ENCODE measurements at places on chromosomes 13 and 19.

DNA sequence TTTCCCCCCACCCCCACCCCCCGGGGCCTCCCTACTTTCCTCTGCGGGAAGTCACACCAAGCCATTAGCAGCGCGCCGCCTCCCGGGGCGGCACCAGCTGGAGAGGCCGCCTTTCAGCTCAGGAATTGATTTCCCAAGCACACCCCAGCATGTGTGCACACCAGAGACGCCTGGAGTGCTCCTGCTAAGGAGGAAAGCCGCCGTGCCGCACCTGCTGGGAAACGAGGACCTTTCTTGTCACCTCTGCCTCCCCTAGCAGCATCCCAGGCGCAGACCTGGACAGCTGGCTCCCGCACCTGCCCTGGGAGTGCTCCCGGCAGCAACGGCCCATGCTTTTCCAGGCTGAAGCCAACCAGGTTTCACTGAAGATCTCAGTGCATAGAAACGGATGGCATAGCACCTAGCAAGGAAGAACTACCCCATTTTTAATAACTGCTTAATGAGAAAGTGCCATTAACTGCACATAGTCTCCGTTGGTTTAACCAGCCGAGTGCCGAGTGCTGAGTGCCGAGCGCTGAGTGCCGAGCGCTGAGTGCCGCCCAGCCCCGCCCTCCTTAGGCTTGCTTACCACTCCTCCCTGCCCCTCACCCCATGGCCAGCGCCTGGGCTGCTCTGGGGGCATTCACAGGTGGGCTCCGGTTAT is 165.0 kb downstream of the USP12 start:
- H3K4me3 ChIP-seq = peak overlapping the region; percentile 24
- H3K27ac ChIP-seq = no peak overlapping the region
- H3K4me1 ChIP-seq = peaks cover 7% of the 10 kb centered on the region
- peaks cover 49% of the 10 kb centered on the region for H3K27me3 ChIP-seq
- no peaks in the 10 kb centered on the region for H3K36me3 ChIP-seq
- DNase-seq = no peak

- peaks cover 66% of the 10 kb centered on the region for H3K4me1 ChIP-seq
- H3K36me3 ChIP-seq = no peaks in the 10 kb centered on the region
- no peak for DNase-seq
- H3K27me3 ChIP-seq = no peaks in the 10 kb centered on the region
Measured at GRCh38 chr13:40519637-40520036, 146.8 kb downstream of the FOXO1 start.

DNA sequence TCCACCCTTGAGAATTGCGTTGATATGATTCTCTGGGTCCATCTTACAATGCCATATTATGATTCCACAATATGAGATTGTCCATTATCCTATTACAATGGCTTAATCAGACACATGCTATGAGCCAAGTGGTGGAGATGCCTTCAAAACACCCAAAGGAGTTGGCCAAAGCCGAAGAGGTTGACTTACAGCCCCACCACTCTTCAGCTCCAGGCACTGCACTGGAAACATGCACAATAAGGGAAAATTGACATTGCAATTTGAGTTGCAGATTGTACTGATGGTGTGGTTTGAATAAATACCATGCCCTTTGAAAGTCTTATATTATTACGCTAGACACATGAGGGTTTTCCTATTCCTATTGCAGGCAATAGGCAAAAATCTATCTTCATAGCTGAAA is 75.4 kb upstream of the TNFSF11 start:
- no peak overlapping the region for H3K27ac ChIP-seq
- H3K36me3 ChIP-seq = no peaks in the 10 kb centered on the region
- H3K27me3 ChIP-seq = no peaks in the 10 kb centered on the region
- no peak for DNase-seq

DNA sequence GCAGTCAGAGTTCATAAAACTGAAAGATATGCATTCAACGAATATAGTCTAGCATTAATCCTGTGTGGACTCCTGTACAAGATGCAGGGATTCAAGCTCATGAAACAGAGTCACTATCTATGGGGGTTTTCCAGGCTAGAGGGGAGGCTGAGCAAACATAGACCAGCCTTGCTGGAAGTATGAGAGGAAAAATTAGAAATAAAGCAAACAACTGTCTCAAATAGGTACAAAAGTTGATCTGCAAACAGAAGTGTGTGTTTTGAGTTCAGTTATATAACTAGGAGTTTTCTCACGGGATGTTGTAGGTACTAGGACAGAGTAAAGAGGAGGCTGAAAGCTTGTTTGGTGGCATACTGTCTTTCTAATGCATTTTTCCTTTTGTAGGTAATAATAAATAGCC is 8.5 kb upstream of the LGALS14 start:
- H3K27ac ChIP-seq = no peak overlapping the region
- H3K36me3 ChIP-seq = no peaks in the 10 kb centered on the region
- H3K4me3 ChIP-seq = no peak overlapping the region
- no peak for DNase-seq
- H3K27me3 ChIP-seq = no peaks in the 10 kb centered on the region
- peaks cover 6% of the 10 kb centered on the region for H3K4me1 ChIP-seq

- DNase-seq = peak; percentile 8
- peaks cover 56% of the 10 kb centered on the region for H3K4me1 ChIP-seq
- H3K36me3 ChIP-seq = no peaks in the 10 kb centered on the region
- no peak overlapping the region for H3K4me3 ChIP-seq
- H3K27me3 ChIP-seq = no peaks in the 10 kb centered on the region
- no peak overlapping the region for H3K27ac ChIP-seq
Measured at GRCh38 chr13:48184260-48184659, 48.7 kb upstream of the ITM2B start.

GRCh38 chr13:80962855-80963254 is 621.9 kb upstream of the SPRY2 start:
- no peak for DNase-seq
- no peaks in the 10 kb centered on the region for H3K4me1 ChIP-seq
- no peak overlapping the region for H3K27ac ChIP-seq
- no peak overlapping the region for H3K4me3 ChIP-seq
